GM12892 (cell line): ENCODE measurements at places on chromosomes 12 and 14.

DNA sequence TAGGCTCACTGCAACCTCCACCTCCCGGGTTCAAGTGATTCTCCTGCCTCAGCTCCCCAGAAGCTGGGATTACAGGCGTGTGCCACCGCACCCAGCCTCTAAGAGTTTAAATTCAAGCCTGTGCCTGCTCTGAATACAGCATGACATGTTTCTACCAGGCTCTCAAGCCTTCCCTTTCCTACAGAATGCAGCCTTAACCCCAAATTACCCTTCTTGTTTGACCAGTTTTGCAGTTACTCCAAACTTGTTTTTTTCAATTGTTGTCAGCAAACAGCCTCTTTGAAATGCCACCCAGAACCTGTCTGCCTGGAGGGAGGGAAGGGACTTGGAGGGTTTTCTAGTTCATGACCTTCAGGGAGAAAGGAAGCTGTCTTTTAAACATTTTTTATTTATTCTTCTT lies 15.4 kb downstream of the GLTP start:
- DNase-seq: no peak

DNA sequence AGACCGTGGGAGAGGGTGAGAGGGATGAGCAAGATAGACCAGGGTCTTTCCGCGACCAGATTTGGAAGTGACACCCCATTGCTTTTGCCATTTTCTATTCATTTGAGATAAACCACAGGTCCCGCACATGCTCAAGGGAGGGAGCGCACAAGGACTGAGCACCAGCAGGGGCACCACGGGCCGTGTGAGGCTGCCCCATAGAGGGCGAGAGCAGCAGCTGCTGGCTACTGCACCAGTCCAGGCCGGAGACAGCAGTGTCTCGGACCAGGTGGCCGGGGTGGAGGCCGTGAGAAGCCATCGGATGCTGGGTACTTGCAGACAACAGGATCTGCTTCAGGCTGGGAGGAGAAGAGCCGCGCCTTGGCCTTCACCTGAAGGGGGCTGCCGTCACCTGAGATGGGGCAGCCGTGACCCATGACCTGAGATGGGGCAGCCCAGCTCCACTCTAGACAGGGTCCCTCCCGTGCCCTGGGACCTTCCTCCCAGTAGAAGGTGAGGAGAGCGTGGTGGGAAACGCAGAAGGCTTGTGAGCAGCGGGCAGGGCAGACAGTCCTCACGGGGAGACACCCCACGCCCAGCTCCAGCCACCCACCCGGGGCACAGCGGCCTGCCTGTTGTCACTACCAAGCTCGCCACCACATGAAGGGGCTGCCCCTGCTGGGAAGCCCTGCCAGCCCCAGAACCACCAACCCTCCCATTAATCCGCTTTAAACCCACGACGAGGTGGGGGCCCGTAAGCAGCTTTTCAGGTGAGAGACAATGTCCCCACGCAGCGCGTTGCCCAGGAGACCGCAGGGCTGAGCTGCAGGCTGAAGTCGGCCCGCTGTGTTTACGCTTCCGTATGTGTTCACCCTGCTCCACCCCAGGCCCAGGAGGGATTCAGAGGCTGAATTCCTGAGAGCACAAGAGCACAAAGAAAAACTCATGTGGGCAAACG lies 61.7 kb upstream of the FBRSL1 start:
- no peak for DNase-seq

- DNase-seq: no peak
These were observed 75.6 kb downstream of the PPM1H start for GRCh38 chr12:62859321-62859737.

GRCh38 chr12:532908-533565 lies 73.3 kb downstream of the B4GALNT3 start:
- no peak for DNase-seq

- DNase-seq: no peak
These were observed 264.2 kb upstream of the AMIGO2 start for GRCh38 chr12:47343684-47344567.

- DNase-seq: no peak
These were observed 1352.9 kb downstream of the TMEM121 start for GRCh38 chr14:106879241-106879640.

DNA sequence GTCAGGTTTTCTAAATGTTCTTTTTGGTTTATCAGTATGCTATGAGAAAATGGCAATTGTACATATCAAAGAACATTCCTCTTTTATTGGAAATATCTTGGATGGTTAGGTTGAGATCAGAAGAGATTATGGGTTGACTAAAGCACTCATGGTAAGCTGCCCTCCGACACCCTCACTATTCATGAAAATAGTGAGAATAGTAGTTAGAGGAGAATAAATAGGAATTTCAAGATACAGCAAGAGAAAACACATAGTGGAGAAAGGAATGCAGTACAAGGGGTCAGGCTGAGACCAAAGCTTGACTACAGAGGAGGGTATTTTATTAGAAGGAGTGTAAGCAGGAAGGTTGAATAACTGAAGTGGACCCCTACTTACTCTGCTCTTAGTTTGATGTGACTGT lies 112.5 kb downstream of the PTPRQ start:
- DNase-seq: no peak

DNA sequence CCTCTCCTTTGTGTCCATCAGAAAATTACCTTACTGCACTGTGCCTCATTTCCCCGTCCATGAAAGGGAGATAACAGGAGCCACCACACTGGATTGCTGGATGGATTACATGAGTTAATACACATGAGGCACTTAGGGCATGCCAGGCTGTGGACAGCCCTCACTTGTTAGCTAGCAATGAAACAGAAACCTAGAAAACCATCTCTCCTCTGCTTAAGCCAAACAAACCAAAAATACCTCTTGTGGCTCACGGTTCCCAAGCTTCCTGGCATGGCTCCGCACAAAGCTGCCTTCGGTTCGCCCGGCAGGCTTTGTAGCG lies 660 bp upstream of the HCFC2 start:
- no peak for DNase-seq

DNA sequence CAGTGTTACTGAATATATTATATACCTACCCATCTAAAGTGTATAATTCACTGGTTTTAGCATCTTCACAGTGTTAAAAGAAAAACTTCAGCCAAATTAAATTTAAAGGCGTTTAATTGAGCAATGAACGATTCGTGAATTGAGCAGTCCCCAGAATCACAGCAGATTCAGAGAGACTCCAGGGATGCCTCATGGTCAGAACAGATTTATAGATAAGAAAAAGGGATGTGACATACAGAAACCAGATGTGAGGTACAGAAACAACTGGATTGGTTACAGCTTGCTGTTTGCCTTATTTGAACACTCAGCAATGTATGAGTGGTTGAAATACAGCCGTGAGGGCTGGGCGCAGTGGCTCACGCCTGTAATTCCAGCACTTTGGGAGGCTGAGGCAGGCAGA lies 84.6 kb downstream of the WNK1 start:
- DNase-seq: no peak

DNA sequence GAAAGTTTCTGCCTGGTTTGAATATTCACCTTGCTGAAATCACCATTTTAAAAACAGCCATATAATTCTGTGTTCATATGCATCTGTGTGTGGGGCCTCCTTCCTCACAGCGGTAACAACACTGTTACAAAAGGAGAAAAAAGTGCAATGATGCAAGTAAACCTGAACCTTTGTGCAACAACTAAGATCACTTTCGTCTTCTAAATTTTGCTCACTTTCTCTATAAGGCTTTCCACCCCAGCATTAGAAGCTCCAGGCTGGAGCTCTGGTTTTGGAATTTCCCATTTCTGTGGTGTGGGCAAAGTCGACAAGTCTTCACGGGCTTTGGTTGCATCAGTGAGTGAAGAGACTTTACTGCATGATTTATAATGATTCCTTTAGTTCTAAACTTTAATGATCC lies 18.4 kb downstream of the FGD6 start:
- no peak for DNase-seq

DNA sequence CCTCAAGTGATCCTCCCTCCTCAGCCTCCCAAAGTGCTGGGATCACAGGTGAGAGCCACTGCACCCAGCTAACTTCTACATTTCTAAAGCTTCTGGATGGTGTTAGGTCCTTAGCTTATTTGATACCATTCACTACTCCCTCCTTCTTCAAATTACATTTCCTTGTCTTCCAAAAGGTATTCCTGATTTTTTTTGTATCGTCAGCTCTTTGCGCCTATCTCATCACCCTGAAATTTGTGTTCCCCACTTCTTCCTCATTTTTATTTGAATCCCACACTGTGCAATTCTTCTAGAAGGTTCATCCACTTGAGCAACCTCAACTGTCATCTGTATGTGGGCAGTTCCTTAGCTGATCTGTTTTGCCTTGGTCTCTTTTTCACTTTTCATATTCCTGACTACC lies 241.8 kb upstream of the RGS6 start:
- no peak for DNase-seq

DNA sequence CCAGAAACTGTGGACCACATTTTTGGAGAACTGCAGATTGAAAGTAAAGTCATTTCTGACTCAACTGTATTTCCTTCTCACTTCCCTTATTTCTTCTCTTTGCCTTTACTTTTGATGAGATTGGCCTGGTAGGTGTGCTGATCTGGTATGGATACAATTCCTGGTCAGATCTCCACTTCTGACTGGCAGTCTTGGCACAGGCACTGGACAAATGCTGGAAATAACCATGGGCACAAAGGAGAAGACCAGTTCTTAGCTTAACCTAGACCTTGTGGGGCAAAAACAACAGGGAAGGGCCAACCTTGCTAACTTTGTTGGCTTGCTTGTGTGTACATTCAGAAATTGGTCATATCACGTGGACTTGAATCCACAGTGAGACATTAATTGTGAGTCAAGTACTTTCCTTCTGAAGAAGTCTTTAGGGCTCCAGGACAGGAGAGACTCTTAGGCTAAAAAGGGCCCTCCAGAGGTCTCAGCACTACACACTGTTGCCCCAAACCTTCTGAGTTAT lies 75.0 kb downstream of the DIP2B start:
- peak; percentile 15 for DNase-seq
